ENCODE measurements at places on chromosomes 4 and X. TPM values are rescaled to one million over a fixed set of nuclear protein-coding genes. Genes with fewer than 3 reads are reported as not detected.

Gene TMEM47
- total RNA-seq: 99.6 TPM

Gene ABLIM2
- total RNA-seq: 1.0 TPM

Gene SPANXN1
- total RNA-seq: not detected

Gene ZXDA
- 3.5 TPM for total RNA-seq

Gene MSX1
- 1.6 TPM for total RNA-seq

Gene CFAP299
- not detected for total RNA-seq

Gene MAGEA11
- not detected for total RNA-seq

Gene CENPVL1
- not detected for total RNA-seq

Gene EREG
- total RNA-seq: 422 TPM

Gene PLA2G12A
- 45.0 TPM for total RNA-seq

Gene ERCC6L
- 11.0 TPM for total RNA-seq

Data from Calu3 (cell line).